ENCODE measurements at places on chromosomes 2 and 18.

GRCh38 chr2:167572883-167573619, 674.3 kb downstream of the STK39 start:
- no peak for DNase-seq
- H3K4me1 ChIP-seq, result no peaks in the 10 kb centered on the region
- no peaks in the 10 kb centered on the region for H3K27me3 ChIP-seq
- H3K4me3 ChIP-seq, result no peak overlapping the region

- no peaks in the 10 kb centered on the region for H3K27me3 ChIP-seq
- H3K4me3 ChIP-seq, result no peak overlapping the region
- H3K4me1 ChIP-seq, result peaks cover 43% of the 10 kb centered on the region
- H3K27ac ChIP-seq, result no peak overlapping the region
- peaks cover 12% of the 10 kb centered on the region for H3K36me3 ChIP-seq
- no peak for DNase-seq
Measured at GRCh38 chr2:86039178-86039962, 66.3 kb downstream of the POLR1A start.

GRCh38 chr18:10416065-10416464, 38.4 kb upstream of the APCDD1 start:
- no peak for DNase-seq
- no peaks in the 10 kb centered on the region for H3K27me3 ChIP-seq
- no peaks in the 10 kb centered on the region for H3K4me1 ChIP-seq
- H3K36me3 ChIP-seq, result no peaks in the 10 kb centered on the region

DNA sequence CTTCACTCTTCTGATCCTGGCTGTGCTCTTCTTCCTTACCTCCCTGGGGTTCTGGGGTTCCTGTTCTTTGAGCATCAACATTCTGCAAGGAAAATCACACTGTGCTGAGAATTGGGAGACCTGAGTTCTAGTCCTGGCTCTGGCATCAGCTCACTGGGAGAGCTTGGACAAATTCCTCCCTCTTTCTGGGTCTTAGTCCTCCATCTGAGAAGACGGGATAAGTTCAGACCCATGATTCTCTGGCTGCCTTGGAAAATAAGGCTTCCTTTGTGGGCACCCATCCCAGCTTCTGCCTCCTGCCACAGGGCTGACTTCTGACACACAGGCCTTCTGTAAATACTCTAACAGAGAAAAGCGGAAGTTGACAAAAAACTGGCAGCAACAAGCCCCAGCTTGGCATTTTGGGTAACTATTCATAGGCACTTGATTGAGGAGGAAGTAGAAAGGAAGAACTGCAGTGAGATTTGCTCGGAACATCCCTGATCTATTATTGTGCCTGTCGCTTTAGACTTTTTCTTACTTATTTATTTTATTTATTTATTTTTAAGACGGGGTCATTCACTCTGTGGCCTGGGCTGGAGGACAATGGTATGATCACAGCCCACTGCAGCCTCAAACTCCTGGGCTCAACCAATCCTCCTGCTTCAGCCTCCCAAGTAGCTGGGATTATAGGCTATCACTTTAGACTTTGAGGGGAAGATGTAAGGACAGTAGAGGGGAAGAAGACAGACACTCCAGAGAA, 7.9 kb downstream of the PCBP1 start:
- peak overlapping the region; percentile 14 for H3K27ac ChIP-seq
- no peaks in the 10 kb centered on the region for H3K36me3 ChIP-seq
- no peaks in the 10 kb centered on the region for H3K27me3 ChIP-seq
- H3K4me1 ChIP-seq, result peaks cover 14% of the 10 kb centered on the region
- DNase-seq, result peak; percentile 78

GRCh38 chr2:13676269-13676668, 956.2 kb upstream of the LRATD1 start:
- no peak for DNase-seq
- no peaks in the 10 kb centered on the region for H3K4me1 ChIP-seq
- no peak overlapping the region for H3K4me3 ChIP-seq
- H3K27ac ChIP-seq, result no peak overlapping the region
- H3K27me3 ChIP-seq, result no peaks in the 10 kb centered on the region

- H3K27ac ChIP-seq, result no peak overlapping the region
- no peaks in the 10 kb centered on the region for H3K4me1 ChIP-seq
- H3K27me3 ChIP-seq, result no peaks in the 10 kb centered on the region
- H3K4me3 ChIP-seq, result no peak overlapping the region
- no peaks in the 10 kb centered on the region for H3K36me3 ChIP-seq
Measured at GRCh38 chr2:166332106-166332505, 43.6 kb downstream of the SCN9A start.

GRCh38 chr2:25202275-25202674, 33.9 kb upstream of the POMC start:
- no peak for DNase-seq
- no peak overlapping the region for H3K27ac ChIP-seq
- no peaks in the 10 kb centered on the region for H3K4me1 ChIP-seq
- H3K27me3 ChIP-seq, result no peaks in the 10 kb centered on the region
- H3K4me3 ChIP-seq, result no peak overlapping the region
